ENCODE measurements at places on chromosomes 12 and 14. TPM values are rescaled to one million over a fixed set of nuclear protein-coding genes. Genes with fewer than 3 reads are reported as not detected.

GRCh38 chr12:19306366-19306765 is 132.9 kb upstream of the AEBP2 start:
- DNase-seq, result no peak

- no peak for DNase-seq
These were observed 30.4 kb downstream of the DAO start for GRCh38 chr12:108910336-108910735.

DNA sequence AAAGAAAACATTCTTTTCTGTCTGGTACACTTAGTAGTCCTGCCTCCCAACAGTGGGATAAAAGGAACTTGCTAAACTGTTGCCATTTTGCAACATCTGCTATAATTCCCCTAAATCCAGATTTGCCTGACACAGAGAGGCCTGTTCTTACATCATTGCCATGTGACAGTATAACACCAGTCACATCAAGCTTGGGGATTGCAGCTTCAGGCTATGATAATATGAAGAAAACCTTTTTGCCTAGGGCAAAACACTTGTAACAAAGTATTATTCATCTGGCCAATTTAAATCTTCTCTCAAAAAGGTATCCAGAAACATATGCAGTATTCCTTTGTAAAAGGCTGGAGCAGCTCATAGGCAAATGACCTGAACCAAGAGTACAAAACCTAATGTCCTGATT is 80.9 kb upstream of the OTX2 start:
- no peak for DNase-seq

DNA sequence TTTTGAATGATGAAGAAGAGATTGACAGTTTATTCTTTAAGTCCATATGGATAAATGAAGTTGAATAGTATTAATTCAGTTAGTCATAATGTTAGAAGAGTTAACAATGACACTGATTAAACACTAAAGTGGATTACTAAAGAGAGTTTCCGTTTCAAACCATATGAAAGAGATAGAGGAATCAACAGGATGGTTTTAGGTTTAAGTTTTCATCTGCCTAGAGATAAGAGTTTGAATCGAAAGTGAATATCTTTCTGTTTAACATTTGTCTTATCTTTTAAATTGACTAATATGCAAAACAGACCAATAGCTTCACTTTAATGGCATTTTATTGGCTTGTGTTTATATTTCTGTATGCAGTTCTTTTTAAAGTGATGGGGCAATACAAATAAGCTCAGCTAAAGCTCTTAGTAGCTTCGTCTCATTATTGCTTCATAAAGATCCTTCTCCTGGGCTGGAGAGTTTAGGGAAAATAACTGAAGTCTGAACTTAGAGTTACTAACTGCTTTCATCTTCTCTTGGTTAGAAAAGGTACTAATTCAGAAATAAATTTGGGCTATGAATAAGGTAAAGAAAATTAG is 66.0 kb downstream of the MIPOL1 start:
- no peak for DNase-seq

DNA sequence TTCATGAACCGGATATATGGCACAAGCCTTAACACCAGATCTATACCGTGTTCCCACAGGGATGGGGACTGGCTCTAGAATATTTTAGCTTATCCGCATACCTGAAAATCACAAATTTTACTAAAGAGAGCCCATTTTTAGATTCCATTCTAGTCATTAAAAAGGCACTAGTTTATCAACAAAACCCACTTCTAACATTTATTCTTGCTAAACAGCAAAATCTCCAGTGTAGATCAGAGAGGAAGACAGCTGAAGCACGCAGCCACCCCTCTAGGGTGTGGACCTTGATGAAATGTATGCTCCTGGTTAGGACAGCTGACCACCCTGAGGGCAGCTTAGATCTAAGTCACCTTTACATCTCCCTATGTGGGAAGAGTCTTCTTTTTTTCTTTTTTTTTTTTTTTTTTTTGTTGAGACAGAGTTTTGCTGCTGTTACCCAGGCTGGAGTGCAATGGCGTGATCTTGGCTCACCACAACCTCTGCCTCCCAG is 62.4 kb downstream of the EID3 start:
- DNase-seq, result no peak

DNA sequence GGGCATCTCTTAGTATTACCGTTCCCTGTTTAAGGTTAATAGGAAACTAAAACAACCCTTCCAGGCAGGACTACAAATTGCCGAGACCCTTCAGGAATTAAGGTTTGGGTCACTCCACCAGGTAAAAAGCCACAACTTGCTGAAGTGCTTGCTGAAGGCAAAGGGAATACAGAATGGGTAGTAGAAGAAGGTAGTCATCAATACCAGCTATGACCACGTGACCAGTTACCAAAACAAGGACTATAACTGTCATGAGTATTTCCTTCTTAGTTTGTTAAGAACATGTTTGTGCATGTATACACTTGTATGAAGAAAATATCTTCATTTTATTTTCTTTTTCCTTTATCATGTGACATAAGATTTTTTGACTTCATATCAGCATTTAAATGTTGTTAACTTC is 578.7 kb upstream of the FBXO33 start:
- no peak for DNase-seq

GRCh38 chr12:105222284-105222655 is 13.7 kb downstream of the APPL2 start:
- no peak for DNase-seq

GRCh38 chr12:118103601-118104382 is at the start of gene VSIG10:
VSIG10 (minus strand) TSS chr12:118104011; CDS start chr12:118103671, 340 bp downstream.
- DNase-seq, result peak; percentile 45

GRCh38 chr12:80936642-80937390 is 918 bp downstream of the LIN7A start:
- DNase-seq, result no peak

DNA sequence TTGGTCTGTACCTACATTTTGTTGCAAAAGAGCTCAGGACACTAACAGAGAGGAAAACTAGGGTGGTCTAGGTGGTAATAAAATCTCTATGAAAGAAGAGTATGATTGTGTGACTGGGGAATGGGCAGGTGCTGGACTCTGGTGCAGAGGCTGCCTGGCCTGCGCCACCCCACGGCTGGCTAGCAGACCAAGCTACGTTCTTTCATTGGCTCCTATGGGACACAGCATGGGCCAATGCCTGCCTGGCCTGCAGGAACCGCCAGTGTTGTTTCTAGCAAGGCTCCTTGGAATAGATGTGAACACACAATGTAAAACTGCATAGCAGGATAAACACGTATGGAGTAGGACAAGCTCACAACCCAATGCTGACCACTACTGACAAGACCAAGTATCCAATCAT is 51.7 kb upstream of the CORO1C start:
- DNase-seq, result no peak

- no peak for DNase-seq
These were observed 75.8 kb downstream of the DAD1 start for GRCh38 chr14:22513066-22513812.

DNA sequence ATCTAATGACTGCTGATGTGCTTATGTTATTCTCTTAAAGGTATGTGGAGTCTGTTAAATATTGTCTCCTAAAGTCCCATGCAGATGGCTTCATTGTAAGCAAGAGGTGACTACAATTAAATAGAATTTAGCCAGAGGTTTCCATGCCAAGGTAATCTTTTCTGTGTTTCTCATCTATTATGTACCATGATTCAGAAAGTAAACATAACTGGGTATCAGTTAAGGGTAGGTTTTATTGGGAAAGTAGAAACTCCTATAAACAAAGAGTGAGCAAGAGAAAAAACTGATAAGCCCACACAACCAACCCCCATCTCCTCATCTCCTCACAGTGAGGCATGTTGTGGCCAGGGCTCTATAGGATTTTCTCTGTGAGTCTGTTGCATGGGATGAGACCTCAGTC is 611.7 kb downstream of the SNAPC1 start:
- DNase-seq, result no peak

DNA sequence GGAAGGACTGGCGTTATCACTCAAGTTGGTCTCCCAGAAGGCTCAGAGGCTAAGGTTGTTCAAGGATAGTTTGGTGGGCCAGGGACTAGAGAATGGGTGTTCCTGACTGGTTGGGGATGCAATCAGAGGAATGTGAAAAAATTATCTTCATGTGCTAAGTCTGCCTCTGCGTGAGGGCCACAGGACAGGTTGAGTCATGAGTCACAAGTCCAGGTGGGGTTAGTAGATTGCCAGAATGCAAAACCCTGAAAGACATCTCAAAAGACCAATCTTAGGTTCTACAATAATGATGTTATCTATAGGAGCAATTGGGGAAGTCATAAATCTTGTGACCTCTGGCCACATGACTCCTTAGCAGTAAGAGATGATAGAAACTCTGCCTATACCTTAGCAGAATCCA is 220.1 kb upstream of the EEA1 start:
- no peak for DNase-seq

GRCh38 chr12:46267825-46268582 is 839 bp downstream of the SLC38A1 start:
- peak; percentile 60 for DNase-seq

- peak; percentile 61 for DNase-seq
These were observed 12.3 kb upstream of the KRT74 start for GRCh38 chr12:52585946-52586345.

DNA sequence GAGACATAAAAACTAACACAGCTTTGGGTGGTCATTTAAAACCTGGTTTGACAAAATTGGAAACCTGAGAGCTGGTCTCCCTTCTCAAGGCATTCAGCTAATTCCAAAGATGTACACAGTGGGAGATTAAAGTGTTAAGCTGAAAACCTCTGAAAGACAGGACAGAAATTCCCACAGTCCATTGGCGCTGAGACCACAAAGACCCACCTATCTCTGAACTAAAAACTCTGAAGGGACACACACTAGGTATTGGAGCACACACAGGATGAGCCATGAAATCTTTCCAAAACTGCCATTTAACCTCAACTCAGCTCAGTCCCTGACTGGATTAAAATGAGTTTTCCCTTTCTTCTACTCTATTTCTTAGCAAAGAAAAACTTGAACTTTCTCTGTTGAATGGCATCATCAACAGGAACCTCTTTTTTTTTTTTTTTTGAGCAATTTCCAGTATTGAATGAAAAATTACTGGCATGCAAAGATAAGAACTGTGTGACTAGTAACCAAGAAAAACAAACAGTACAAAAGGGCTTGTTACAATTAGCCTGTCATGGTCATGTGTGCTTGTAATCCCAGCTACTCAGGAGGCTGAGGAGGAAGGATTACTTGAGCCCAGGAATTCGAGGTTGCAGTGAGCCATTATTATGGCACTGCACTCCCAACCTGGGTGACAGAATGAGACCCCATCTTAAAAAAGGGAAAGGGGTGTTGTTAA is 82.4 kb downstream of the IPO8 start:
- DNase-seq, result no peak

Gene TRMT61A
- total RNA-seq, result 9.6 TPM

Gene LRP1-AS
- total RNA-seq, result not detected

Gene TUBA1C
- 264 TPM for total RNA-seq

Gene FGD4
- total RNA-seq, result 0.61 TPM

Gene LRRC43
- 0.67 TPM for total RNA-seq

Gene INSM2
- total RNA-seq, result not detected

Gene MFAP5
- total RNA-seq, result not detected

Gene PLXNC1
- total RNA-seq, result 10.4 TPM

Gene HOXC6
- not detected for total RNA-seq

Gene HOXC11
- not detected for total RNA-seq

Gene TM9SF1
- 32.8 TPM for total RNA-seq

Gene C3AR1
- 10.7 TPM for total RNA-seq

Gene SOX5
- 0.50 TPM for total RNA-seq

Gene LMNTD1
- not detected for total RNA-seq

Gene RNASE1
- not detected for total RNA-seq

Gene MSI1
- total RNA-seq, result 0.07 TPM

Gene CISTR
- not detected for total RNA-seq

All from activated CD8-positive, alpha-beta memory T cell treated with anti-CD3 and anti-CD28 coated beads, Interleukin-2, amount 10 ng/mL, durations not matched to agents 7 days and 5 days (primary cell).